ENCODE measurements at places on chromosomes 3 and 15.

DNA sequence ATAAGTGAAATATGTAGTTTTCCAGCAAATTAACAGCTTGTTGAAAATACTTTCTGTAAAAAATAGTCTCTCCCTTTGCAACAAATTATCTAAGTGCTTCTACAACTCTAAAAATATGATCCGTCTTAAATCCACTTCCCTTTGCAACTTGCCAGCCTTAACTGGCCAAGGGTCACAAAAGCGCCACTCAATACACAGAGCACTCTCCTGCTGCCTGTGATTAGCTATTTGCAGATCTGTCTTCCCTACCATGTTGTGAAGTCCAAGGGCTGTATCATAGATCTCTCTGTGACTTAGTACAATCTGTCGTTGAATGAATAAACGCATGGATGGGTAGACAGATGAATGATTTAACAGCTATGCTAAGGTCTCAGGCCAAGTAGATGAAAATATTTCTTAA lies 76.2 kb downstream of the ITGB5 start:
- DNase-seq: no peak

DNA sequence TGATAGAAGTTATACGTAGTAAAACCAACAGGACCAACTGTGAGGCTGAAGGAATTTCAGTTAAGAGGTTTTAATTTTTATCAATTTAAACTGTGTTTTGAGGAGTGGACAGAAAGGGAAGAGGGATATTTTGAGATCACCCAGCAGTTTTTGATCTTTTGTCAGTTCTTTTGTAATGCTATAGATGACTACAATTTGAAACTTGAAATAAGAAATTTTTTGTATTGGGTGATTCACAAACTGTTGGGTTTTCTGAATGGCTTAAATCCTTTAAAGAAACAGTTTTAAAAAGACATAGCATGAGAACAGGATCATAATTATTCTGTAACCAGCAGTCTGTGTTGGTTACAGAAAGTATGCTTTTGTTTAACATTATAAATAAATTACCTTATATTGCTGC lies 67.4 kb downstream of the TCF12 start:
- no peak for DNase-seq

GRCh38 chr15:96246057-96246456 lies 84.4 kb upstream of the NR2F2 start:
- no peak for DNase-seq

DNA sequence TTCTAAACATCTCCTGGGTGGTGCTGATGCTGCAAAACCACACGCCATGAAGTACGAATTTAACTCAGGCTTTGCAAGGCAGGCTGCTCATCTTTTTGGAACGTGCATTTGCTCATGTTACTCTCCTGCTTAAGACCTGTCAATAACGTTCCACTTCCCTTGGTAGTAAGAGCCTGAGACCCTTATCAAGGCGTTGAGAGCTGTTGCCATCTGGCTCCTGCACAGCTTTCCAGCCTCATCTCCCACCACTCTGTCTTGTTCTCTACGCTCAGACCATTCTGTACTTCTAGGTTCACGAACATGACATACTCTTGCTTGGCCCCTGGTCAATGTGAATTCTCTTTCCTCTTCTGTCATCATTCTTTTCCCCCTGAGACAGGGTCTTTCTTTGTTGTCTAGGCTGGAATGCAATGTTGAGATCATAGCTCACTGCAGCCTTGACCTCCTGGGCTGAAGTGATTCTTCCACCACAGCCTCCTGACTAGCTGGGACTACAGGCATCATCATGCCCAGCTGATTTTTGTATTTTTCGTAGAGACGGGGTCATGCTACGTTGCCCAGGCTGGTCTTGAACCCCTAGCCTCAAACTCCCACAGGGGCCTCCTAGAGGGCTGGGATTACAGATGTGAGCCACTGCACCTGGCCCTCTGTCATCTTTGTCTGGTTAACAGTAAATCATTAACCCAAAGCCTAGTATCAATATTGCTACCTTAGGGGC lies 202.8 kb downstream of the CADPS start:
- DNase-seq: no peak

- no peak for DNase-seq
Observed at GRCh38 chr3:126851934-126852333, 131.0 kb upstream of the PLXNA1 start.

DNA sequence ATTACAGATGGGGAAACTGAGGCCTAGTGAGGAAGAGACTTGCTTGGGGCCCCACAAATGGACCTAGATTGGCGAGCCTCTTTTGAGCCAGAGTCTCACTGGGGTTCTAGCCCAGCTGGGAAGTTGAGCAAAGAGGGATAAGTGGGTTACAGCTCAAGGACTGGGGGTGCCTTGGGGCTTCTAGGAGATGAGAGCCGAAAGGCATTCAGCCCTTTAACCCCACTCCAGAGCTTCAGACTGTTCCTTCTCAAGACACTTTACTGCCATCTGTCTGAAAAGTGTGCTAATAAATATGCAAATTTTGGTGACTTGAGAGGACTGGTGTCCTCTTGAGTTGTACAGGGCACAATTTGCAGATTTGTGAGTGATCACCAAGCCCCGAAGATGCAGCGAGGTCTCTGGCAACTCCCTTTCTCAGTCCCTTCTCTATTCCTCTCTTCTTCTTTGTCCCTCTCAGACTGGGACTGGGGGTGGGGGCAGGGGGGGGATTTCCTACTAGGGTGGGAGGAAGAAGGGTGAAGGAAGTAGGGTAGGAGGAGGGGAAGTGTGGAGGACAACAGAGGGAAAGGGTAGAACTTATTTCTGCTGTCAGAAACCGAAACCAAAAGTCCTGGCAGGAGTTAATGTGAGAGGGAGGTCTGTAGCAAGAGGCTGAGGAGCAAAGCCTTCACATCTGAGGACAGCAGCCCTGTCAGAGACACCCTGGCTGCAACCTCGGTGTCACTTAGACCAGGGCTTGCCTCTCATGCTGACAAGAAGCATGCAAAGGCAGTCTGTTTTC lies 16.2 kb upstream of the ANKDD1A start:
- peak; percentile 49 for DNase-seq

GRCh38 chr3:126267976-126268615 lies 87.7 kb upstream of the ALDH1L1 start:
- no peak for DNase-seq

GRCh38 chr15:90680371-90680935 lies 36.7 kb upstream of the BLM start:
- no peak for DNase-seq

DNA sequence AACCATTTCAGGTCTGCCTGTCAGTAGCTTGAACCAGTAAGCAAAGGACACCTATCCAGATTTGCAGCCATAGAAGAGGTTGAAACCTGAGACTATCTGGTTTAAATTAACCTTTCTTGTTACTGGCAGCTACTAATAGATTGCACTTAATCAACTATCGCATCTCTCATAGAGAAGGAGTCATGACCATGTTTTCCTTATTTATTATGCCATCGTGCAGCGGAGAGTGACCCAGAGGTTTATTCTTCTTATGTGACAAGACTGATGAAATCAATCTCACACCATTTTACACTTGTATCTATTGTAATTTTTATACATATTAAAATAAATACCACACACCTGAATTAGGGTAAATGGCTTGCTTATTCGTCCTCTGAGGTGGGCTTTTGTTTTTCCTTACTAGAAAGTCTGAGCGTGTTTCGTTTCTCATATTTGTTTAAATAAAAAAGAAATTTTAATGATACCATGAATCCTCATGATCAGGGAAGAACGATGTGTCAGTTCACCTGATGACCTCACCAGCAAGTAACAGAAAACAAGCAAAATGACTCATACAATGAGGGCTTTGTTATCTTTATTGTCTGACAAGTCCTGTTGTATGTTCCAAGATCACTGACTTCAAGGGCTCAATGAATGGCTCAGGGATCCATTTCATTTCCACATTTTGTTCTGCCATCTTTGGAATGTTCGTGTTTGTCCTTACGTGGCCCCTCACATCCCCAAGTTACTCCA lies 379.5 kb upstream of the DPH6 start:
- DNase-seq: no peak

GRCh38 chr15:40069178-40070165 lies 30.5 kb upstream of the SRP14 start:
- DNase-seq: no peak
